ENCODE measurements at places on chromosomes 4 and X. TPM values are rescaled to one million over a fixed set of nuclear protein-coding genes. Genes with fewer than 3 reads are reported as not detected.

Gene ADAMTS3
- 3.9 TPM for polyA plus RNA-seq

Gene TSPAN7
- polyA plus RNA-seq, result 21.5 TPM

Gene FDCSP
- polyA plus RNA-seq, result 0.96 TPM

Gene GAGE12F
- polyA plus RNA-seq, result 7.7 TPM

Gene TEX13D
- 6.7 TPM for polyA plus RNA-seq

DNA sequence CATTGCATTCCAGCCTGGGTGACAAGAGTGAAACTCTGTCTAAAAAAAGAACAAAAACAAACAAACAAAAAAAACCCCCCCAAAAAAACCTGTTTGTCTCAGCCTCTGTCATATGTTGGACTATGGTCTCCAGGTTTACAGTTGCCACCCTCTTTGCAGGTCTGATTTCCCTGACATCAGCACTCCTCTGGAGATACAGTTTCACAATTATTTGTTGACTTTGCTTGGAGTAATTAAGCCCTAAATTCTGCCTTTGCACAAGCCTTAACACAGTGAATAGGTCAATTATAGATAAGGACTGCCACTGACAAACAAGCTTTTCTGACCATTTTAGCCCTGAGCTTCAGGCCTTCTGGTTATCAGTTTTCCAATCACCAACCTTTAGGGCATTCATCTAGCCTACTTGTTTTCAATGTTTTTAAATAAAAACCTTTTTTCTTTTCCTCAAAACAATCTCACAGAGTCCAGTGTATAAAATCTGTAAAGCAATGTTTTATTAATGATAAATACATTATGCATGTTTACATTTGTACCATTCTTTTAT lies 20.4 kb upstream of the MAPK10 start:
- no peak for DNase-seq

DNA sequence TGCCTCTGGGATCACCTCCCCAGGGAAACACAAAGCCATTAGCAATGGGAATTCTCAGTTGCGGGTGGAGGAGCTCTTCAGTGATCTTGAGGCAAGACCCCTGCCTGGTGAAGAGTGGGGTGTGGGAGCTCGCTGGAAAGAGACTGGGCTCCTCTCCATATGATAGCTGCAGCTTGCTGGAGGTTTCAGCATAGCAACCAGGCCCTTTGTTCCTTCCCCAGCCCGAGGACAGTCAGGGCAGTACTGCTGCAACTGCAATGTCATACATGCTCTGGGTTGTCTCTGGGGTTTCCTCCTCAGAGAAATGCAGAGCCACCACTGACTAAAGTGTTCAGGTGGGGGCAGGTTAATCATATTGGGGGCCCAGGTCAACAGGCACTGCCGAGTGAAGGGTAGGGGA lies 81.3 kb downstream of the ARHGAP24 start:
- DNase-seq, result no peak

DNA sequence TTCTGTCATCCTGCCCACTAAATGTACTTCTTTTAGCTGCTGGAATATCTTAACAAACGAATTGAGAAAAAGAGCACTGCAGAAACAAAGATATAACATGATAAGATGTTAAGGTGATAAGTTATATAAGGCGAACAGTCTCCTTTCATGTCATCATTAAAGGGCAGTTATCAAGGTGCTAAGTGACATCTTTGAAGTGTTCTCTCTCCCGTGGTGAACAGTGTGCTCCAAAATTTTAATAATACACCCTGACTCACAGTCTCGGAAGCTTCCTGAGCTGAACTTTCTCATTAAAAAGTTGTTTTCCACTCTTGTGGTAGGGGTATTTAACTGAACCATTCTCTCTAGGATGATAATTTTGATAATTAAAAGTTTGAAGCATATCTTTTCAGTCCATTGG lies 61.6 kb downstream of the PLS3 start:
- no peak for DNase-seq

- DNase-seq, result peak; percentile 75
Observed at GRCh38 chr4:27684610-27685011, 824.0 kb downstream of the STIM2 start.

GRCh38 chr4:120286813-120287212 lies 220.2 kb upstream of the MAD2L1 start:
- DNase-seq, result no peak

Measured in testis (tissue), 5 donors.